ENCODE measurements at places on chromosomes 1 and 21. TPM values are rescaled to one million over a fixed set of nuclear protein-coding genes. Genes with fewer than 3 reads are reported as not detected.

OR2L3 gene
- total RNA-seq = not detected

LDLRAP1 gene
- total RNA-seq = 14.7 TPM

PDZK1IP1 gene
- total RNA-seq = not detected

HPCA gene
- total RNA-seq = not detected

MPL gene
- total RNA-seq = not detected

SPRR2F gene
- not detected for total RNA-seq
